ENCODE measurements at places on chromosomes 2 and 18.

- DNase-seq = no peak
These were observed 8.8 kb downstream of the PPP1R7 start for GRCh38 chr2:241159116-241159515.

- DNase-seq = no peak
These were observed 442.3 kb downstream of the GRB14 start for GRCh38 chr2:164178835-164179465.

DNA sequence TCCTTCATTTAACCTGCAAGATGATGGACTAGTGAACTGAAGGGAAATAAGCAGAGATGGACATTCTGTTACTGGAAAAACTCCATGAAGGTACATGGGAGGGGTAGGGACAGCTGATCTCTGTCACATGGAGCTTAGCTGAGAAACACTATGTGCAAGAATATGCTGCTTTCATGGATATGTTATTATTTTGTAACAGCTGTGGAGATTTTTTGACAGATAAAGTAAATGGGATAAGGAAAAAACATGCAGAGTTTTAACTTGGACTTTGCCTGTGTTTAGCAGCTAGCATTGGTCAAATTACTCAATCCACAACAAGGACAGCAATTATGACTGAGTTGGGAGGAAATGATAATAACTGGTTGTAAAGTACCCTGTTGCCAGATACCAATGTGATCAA, 28.7 kb upstream of the HNRNPA3 start:
- DNase-seq = no peak

GRCh38 chr2:152594022-152594766, 123.1 kb downstream of the PRPF40A start:
- no peak for DNase-seq

GRCh38 chr2:205682239-205682970, at the start of gene NRP2:
Gene NRP2, plus strand, starts transcription at chr2:205682501. Its CDS starts 790 bp downstream, at chr2:205683291.
- DNase-seq = no peak

DNA sequence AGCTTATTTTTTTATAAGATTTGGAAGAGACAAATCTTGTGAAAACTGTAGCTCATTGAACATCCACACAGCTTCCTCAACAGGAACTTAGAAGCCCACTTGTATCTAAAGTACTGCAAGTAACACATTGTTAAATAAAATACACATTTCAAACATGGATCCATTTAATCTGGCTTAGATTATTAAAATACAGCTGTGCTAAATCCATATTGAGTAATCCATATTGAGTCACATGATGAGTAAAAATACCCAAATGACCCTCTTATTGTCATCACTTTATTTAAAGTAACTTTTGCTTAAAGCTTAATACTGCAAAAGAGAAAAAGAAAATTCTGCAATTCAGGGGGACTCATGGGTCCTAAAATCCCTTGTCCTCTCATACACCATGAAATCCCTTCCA, 133.3 kb downstream of the OSR1 start:
- no peak for DNase-seq
